Psoas muscle (tissue), 8 donors: ENCODE measurements at places on chromosomes 1 and 21. TPM values are rescaled to one million over a fixed set of nuclear protein-coding genes. Genes with fewer than 3 reads are reported as not detected.

The FLAD1 gene
- 24.5 TPM for total RNA-seq

The CD101 gene
- total RNA-seq = 0.77 TPM

The ZNF683 gene
- total RNA-seq = not detected

The KIF21B gene
- 0.81 TPM for total RNA-seq

GRCh38 chr1:205810448-205811157, 2.4 kb downstream of the SLC41A1 start:
- DNase-seq = no peak
- peak overlapping the region; percentile 97 for H3K27ac ChIP-seq
- H3K27me3 ChIP-seq = no peaks in the 10 kb centered on the region
- no peaks in the 10 kb centered on the region for H3K36me3 ChIP-seq
- H3K4me1 ChIP-seq = peaks cover 66% of the 10 kb centered on the region
- peak overlapping the region; percentile 94 for H3K4me3 ChIP-seq

- H3K27me3 ChIP-seq = peaks cover 2% of the 10 kb centered on the region
- H3K36me3 ChIP-seq = no peaks in the 10 kb centered on the region
- no peak within 1 kb of the TSS for H3K27ac ChIP-seq
- H3K4me3 ChIP-seq = no peak within 1 kb of the TSS
- H3K4me1 ChIP-seq = no peaks in the 10 kb centered on the region
These were observed at the start of gene KCNA10 for GRCh38 chr1:110519125-110519810. TSS of gene KCNA10 (minus strand) at chr1:110519175. CDS start at chr1:110518787, 388 bp downstream.

- DNase-seq = peak; percentile 97
- no peaks in the 10 kb centered on the region for H3K27me3 ChIP-seq
- no peaks in the 10 kb centered on the region for H3K36me3 ChIP-seq
- H3K4me1 ChIP-seq = peaks cover 9% of the 10 kb centered on the region
- peak within 1 kb of the TSS; percentile 85 for H3K27ac ChIP-seq
These were observed at the start of gene ALG6 for GRCh38 chr1:63367215-63368103. TSS of gene ALG6 (plus strand) at chr1:63367627. CDS start at chr1:63370978, 3,351 bp downstream.

- no peak overlapping the region for H3K4me3 ChIP-seq
- no peaks in the 10 kb centered on the region for H3K4me1 ChIP-seq
- no peak for DNase-seq
These were observed 49.6 kb downstream of the INTS7 start for GRCh38 chr1:211985556-211986264.

GRCh38 chr21:41615613-41616012, 107.7 kb upstream of the TMPRSS2 start:
- H3K4me1 ChIP-seq = no peaks in the 10 kb centered on the region
- no peaks in the 10 kb centered on the region for H3K36me3 ChIP-seq
- H3K27me3 ChIP-seq = peaks cover 8% of the 10 kb centered on the region
- H3K27ac ChIP-seq = peak overlapping the region; percentile 36
- no peak for DNase-seq
- no peak overlapping the region for H3K4me3 ChIP-seq

GRCh38 chr1:10721381-10722321, 74.8 kb downstream of the CASZ1 start:
- peak overlapping the region; percentile 9 for H3K27ac ChIP-seq
- H3K36me3 ChIP-seq = no peaks in the 10 kb centered on the region
- no peak for DNase-seq
- H3K4me3 ChIP-seq = no peak overlapping the region
